ENCODE measurements at places on chromosomes 2 and 18. TPM values are rescaled to one million over a fixed set of nuclear protein-coding genes. Genes with fewer than 3 reads are reported as not detected.

Gene HJURP
- total RNA-seq = 93.8 TPM

Gene SPP2
- total RNA-seq = not detected

Gene MYO5B
- total RNA-seq = not detected

Gene CDH7
- not detected for total RNA-seq

Gene ITSN2
- 75.9 TPM for total RNA-seq

Gene ANKRD29
- not detected for total RNA-seq

Gene NETO1
- total RNA-seq = not detected

Gene KLHL14
- not detected for total RNA-seq

Gene ZNF638
- total RNA-seq = 80.3 TPM

Gene AKAIN1
- total RNA-seq = not detected

Gene PREB
- total RNA-seq = 62.1 TPM

Gene RFTN2
- total RNA-seq = not detected

Gene PDE1A
- total RNA-seq = not detected

Gene EML6
- 0.86 TPM for total RNA-seq

Gene TCF23
- not detected for total RNA-seq

Gene HTR2B
- not detected for total RNA-seq

Gene PXDN
- total RNA-seq = not detected

Gene SMAD4
- 91.3 TPM for total RNA-seq

Gene UGT1A4
- not detected for total RNA-seq

Gene TRAPPC12
- total RNA-seq = 83.3 TPM

Gene IL1B
- total RNA-seq = not detected

All from activated naive CD4-positive, alpha-beta T cell treated with anti-CD3 and anti-CD28 coated beads, Interleukin-2, amount 10 ng/mL, durations not matched to agents 5 hours and 36 hours (primary cell).